Kidney (tissue), 22 donors: ENCODE measurements at places on chromosomes 5 and 9. TPM values are rescaled to one million over a fixed set of nuclear protein-coding genes. Genes with fewer than 3 reads are reported as not detected.

WDR38 gene
- polyA plus RNA-seq: not detected

GARIN3 gene
- polyA plus RNA-seq: not detected

GABBR2 gene
- not detected for polyA plus RNA-seq

NDST1 gene
- polyA plus RNA-seq: 11.7 TPM

TLR4 gene
- polyA plus RNA-seq: 5.8 TPM

ACSL6 gene
- 2.1 TPM for polyA plus RNA-seq

PCDHGB1 gene
- polyA plus RNA-seq: 0.37 TPM

FCHO2 gene
- 6.5 TPM for polyA plus RNA-seq

PCSK5 gene
- polyA plus RNA-seq: 1.6 TPM

PRDM9 gene
- polyA plus RNA-seq: not detected

NUDCD2 gene
- 23.1 TPM for polyA plus RNA-seq

ADAMTS16 gene
- polyA plus RNA-seq: 5.6 TPM

TEX48 gene
- not detected for polyA plus RNA-seq

NIM1K gene
- polyA plus RNA-seq: 0.32 TPM

FAM120A gene
- polyA plus RNA-seq: 43.7 TPM

NTRK2 gene
- 20.0 TPM for polyA plus RNA-seq

CCDC171 gene
- 1.2 TPM for polyA plus RNA-seq

FOXD4 gene
- polyA plus RNA-seq: 0.43 TPM

CDH12 gene
- polyA plus RNA-seq: 0.17 TPM

NUP214 gene
- polyA plus RNA-seq: 28.4 TPM

OR1J1 gene
- not detected for polyA plus RNA-seq

ANKRD34B gene
- polyA plus RNA-seq: not detected

NUTM2F gene
- not detected for polyA plus RNA-seq

MYORG gene
- polyA plus RNA-seq: 13.5 TPM

DBH gene
- polyA plus RNA-seq: 0.39 TPM

CD72 gene
- polyA plus RNA-seq: 2.3 TPM

FIBCD1 gene
- polyA plus RNA-seq: not detected

PDE4D gene
- polyA plus RNA-seq: 9.2 TPM

KIAA0825 gene
- 0.80 TPM for polyA plus RNA-seq

LVRN gene
- polyA plus RNA-seq: not detected

CAMK4 gene
- 0.37 TPM for polyA plus RNA-seq

CDKN2A gene
- not detected for polyA plus RNA-seq

ELAVL2 gene
- 0.19 TPM for polyA plus RNA-seq

ERCC8 gene
- 6.6 TPM for polyA plus RNA-seq

CCT5 gene
- 130 TPM for polyA plus RNA-seq

PCDHB13 gene
- polyA plus RNA-seq: 0.86 TPM

GRXCR2 gene
- polyA plus RNA-seq: not detected

BAAT gene
- 0.15 TPM for polyA plus RNA-seq

DMRT2 gene
- 38.3 TPM for polyA plus RNA-seq

LRRC19 gene
- polyA plus RNA-seq: 17.6 TPM

SLC6A7 gene
- not detected for polyA plus RNA-seq

HACD4 gene
- polyA plus RNA-seq: 1.3 TPM

CDKN2B gene
- 0.30 TPM for polyA plus RNA-seq
